EL (cell line): ENCODE measurements at places on chromosomes 6 and 20.

GRCh38 chr6:119361209-119361608 lies 11.6 kb upstream of the MAN1A1 start:
- DNase-seq, result no peak

DNA sequence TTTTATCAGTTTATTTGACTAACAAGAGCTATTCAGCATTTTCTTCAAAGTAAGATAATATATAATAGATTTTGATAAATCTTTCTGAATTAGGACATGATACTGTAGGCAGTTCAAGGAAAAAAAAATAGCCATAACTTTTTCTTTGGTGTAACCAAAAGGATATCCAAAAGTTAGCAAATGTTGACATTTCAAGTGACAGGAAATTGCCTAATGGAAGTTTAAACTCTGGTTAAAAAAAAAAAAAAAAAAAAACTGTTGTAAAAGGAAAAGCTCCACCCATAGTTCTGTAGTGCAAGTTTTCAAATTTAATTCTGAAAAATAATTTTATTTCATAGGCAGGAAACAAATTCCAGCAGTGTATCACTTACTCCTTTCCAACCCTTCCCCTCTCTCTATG lies 18.8 kb downstream of the HEBP2 start:
- no peak for DNase-seq

DNA sequence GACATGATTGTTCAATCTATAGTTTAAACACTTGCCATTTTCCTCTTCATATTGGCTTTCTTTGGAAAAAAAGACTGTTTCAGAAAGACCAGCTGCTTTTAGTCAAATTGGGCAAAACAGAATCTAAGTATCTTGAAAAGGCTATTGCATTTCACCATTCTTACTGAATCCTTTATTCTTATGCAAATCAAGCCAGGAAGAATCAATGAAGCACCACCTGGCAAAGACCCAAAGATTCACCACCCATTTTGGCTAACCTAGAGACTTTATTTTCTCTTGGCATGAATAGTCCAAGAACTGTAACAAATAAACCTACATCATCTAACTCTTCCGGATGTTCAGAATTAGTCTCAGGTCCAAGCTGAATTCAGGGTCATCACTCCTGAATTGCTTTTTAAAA lies 71.3 kb upstream of the EYA4 start:
- DNase-seq, result no peak

- no peak for DNase-seq
Observed at GRCh38 chr20:25022680-25023079, 30.1 kb upstream of the APMAP start.

DNA sequence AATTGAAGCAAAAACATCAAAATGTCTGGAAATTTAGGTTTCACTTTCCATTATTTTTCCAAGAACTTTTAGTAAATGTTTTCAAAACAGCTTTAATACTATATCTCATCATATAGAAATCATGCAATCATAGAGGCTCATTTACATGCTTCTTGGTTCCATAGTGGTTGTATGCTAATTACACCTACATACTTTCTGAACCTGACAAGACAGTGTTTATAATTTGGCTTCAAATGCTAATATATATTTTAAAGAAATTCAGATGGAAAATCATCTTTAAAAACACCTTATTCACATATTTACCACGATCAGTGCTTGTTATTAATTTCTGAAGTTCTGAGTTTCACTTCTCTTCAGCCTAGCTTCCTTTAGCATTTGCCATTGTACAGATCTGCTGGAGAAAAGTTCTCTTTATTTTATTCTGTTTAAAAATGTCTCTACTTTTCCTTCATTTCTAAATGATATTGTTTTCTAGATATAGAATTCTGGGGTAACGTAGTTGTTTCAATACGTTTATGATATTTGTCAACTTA lies 89.9 kb downstream of the PLCB1 start:
- no peak for DNase-seq

GRCh38 chr20:38175304-38176180 lies 10.5 kb upstream of the TGM2 start:
- DNase-seq, result no peak

DNA sequence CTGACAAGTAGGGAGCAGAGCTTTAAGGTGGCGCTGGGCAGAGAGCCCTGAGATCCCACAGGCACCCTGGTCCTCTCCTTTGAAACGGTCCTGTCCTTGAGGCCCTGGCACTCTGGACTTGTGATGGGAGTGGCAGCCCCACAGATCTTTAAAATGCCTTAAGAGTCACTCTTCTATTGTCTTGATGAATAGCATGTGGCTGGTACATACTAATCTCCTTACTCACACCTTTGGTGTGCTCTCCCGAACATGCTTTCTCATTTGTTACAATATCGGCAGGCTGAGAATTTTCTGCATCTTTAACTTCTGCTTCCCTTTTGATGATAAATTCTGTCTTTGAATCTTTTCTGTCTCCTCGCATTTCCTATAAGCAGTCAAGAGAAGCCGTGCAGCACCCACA lies 333.8 kb downstream of the TFAP2A start:
- DNase-seq, result no peak

GRCh38 chr6:4394786-4395185 lies 259.4 kb upstream of the ECI2 start:
- DNase-seq, result no peak

DNA sequence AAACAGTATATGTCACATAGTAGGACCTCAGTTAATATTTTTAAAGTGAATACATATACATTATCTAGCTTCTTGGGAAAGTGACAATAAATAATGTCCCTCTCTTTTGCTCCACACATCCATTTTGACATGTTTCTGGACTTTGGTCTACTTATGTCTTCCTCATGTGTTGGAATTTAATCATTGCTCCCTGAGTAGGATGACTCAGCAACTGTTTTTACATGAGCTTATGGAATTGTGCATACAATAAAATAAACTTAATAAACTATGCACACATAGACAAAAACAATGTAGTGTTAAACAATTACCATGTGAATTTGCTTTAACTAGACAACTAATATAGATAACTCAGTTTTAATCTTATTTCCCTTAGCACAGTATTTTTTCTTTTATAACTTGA lies 503.8 kb downstream of the TFAP2B start:
- DNase-seq, result no peak

GRCh38 chr6:155257796-155258195 lies 6.0 kb upstream of the CLDN20 start:
- no peak for DNase-seq

DNA sequence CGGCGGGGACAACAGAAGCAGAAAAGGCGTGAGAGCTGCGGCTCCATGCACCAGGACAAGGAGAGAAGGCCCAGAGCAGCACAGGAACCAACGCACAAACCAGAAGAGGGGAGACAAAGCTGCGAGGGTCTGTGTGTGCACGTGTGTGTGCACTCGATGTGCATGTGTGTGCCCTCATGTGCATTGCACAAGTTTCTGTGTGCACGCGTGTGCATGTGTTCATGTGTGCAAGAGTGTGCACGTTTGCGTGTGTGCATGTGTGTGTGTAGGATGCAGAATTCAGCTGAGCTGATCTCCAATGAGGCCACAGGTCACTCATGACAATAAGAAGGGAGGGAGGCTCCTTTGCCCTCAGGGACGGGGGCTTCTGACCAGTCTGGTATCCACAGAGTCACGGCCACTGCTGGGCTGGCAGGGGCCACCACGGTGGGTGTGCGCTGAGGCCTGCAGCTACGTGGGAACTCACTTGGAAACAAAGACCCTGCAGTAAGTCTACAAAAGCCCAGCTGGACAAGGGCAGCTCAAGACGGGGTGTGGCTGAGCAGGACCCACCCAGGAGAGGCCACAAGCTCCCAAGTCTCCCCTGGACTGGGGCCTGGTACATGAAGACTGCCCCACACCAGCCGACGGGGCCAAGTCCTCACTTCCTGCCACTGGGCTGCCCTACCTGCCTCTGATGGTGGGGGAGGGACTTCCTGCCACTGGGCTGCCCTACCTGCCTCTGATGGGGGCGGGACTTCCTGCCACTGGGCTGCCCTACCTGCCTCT lies 48.1 kb upstream of the CHRNA4 start:
- DNase-seq, result no peak

- DNase-seq, result peak; percentile 11
Observed at GRCh38 chr20:43389211-43389610, 68.5 kb upstream of the SRSF6 start.

DNA sequence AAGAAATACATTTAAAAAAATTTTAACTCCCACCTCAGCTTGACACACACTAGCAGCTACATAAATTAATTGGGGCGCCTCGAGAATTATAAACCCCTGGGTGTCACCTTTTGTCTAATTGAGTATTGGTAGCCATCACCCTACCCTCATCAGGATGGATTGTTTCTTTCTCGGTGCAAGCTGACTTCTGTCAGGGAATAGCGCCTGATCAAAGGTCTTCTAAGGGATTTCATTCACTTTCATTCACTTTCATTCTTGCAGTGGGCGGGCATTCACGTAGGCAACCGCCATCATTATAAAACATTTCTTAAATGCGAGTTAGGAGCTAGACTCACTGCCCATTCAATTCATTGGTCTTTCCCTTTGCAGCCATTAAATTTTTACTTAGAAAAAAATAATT lies 239.2 kb upstream of the SASH1 start:
- no peak for DNase-seq

DNA sequence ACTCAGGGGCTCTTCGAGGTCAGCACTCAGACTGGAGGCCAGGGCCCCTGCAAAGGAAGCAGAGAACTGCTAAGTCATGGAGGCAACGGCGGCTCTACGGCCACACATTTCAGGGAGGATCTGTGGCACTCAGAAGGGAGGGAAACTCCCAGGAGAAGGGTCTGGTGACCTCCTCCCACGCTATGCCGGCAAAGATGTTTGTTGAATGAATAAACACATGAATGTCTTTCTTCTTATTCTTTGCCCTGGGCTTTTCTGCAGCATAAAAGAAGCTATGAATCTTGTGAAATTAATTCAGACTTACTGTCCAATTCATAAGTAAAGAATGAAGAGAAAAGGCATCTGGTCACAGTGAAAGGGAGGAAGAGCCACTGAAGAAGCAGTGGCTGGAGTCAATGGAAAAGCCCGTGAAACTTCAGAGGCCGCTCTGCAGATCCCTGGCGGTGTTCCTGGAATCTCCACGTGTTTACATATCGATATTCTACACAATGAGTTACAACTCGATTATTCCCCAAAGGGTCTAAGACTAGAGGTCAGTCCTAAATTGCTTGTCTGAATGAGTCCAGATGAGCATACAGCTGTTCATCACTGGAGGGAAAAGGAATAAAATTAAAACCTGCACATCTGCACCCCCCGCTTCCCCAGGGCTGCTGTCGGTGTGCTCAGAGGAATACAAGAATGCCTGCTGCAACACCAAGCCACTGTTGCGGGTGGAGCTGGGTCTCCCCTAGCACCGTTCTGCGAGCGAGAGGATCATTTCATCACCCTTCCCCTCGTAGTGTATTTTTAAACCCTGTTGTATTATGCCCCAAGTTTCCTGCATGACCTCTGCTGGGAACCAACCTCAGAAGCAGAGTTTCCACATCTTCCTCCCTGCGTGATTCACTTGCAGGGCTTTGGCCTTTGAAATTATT lies 25.6 kb downstream of the INSM1 start:
- peak; percentile 72 for DNase-seq
